SHP77 (cell line): ENCODE measurements at places on chromosomes 6 and 20.

GRCh38 chr20:9628141-9628540 lies 113.8 kb downstream of the LAMP5 start:
- no peak for DNase-seq

GRCh38 chr20:24741493-24742072 lies 207.5 kb upstream of the CST7 start:
- no peak for DNase-seq

GRCh38 chr6:25866011-25866410 lies 8.0 kb downstream of the SLC17A3 start:
- DNase-seq, result no peak

DNA sequence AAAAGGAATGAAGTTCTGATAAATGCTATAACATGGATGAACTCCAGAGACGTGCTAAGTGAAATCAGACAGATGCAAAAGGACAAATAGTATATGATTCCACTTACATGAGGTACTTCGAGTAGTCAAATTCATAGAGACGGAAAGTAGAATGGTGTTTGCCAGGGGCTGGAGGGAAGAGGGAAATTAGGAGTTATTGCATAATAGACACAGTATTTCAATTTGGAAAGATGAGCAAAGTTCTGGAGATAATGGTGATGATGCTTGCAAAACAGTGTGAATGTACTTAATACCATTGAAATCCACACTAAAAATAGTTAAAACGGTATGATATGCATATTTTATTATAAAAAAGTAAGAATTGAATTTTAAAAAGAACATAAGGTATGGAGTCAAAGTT lies 84.9 kb upstream of the STXBP5 start:
- DNase-seq, result no peak

- no peak for DNase-seq
These were observed at the start of gene HLA-DPA1 for GRCh38 chr6:33073431-33073871. HLA-DPA1 (minus strand) TSS chr6:33073649.

DNA sequence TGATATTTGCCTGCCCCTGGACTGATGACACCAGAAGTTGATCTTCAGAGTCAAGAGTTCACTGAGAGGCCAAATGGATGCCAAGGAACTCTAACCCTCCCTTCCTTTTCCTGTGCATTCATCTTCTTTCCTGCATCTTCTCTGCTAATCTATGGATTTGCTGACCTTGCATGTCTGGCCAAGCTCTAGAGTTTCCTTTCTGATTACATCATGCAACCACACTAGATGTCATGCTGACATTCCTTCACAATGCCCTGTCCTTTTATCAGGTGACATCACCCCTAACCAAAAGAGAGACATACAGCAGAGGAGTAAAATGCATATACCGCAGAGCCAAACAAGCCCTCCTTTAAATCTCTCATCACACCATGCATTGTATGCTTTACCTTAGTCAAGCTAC lies 487.6 kb downstream of the TFAP2A start:
- no peak for DNase-seq
